Heart right ventricle (tissue), 16 donors: ENCODE measurements at places on chromosomes 2 and 18.
A peak's percentile ranks its signal among the peaks of the same experiment; 100 is the strongest.

- peaks cover 26% of the 10 kb centered on the region for H3K4me1 ChIP-seq
- H3K27me3 ChIP-seq, result no peaks in the 10 kb centered on the region
- no peak overlapping the region for H3K4me3 ChIP-seq
- DNase-seq, result no peak
Observed at GRCh38 chr2:65108780-65109179, 21.1 kb downstream of the RAB1A start.

DNA sequence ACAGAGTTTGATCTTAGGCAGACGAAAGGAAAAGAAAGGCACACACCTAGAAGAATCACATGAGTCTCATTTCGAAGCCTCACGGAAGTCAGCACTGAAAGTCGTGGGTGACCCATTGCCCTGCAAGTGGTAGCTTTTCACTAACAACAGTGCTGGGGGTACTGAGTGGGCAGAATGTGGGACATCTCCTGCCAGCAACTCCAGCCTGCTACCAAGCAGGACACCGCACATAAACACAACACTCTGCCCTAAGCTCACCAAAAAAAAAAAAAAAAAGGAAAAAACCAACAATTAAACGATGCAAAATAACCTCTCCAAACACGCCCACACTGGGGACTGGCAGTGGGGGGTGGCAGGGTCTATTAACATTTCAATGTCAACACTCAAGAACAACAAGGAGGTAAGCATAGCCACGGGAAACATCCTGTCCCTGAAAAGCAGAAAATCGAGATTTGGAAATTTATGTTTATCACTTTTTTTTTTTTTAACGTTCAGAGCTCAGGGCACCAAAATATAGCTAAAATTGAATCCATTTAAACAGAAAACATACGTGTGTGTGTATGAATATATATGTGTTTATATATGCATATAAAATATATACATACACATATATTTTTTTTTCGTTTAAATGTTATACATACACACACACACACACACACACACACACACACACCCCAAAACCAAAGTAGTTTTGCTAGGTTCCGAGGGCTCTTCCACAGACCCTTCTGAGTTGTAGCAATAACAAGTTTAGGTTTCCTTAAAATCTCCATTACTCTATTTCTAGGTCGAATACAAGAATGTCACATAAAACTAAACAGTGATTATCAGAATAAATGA, 2.2 kb downstream of the INO80D start:
- no peak for DNase-seq
- peak overlapping the region; percentile 98 for H3K27ac ChIP-seq
- no peaks in the 10 kb centered on the region for H3K27me3 ChIP-seq
- peak overlapping the region; percentile 90 for H3K4me3 ChIP-seq
- H3K4me1 ChIP-seq, result peaks cover 31% of the 10 kb centered on the region
- no peaks in the 10 kb centered on the region for H3K36me3 ChIP-seq

DNA sequence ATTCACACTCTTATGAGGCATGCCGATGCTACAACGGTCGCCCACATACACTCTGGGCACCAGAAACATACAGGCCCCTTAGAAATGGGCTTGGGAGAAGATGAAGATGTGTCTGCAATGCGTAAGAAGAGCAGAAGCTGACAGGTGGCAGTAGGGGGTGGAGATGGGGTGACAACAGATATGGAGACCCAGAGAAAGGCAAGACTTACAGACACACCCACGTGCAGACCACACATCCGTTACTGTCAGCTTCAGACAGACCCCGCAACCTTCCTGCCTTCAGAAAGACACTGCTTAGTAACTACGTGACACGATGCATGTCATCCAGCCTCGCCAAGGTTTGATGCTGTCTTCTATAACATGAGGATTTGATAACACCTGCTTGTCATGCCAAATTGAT, 89.5 kb downstream of the ZFP36L2 start:
- no peaks in the 10 kb centered on the region for H3K36me3 ChIP-seq
- no peak for DNase-seq
- no peak overlapping the region for H3K4me3 ChIP-seq
- H3K27ac ChIP-seq, result peak overlapping the region; percentile 48
- no peaks in the 10 kb centered on the region for H3K27me3 ChIP-seq

GRCh38 chr2:238100049-238100820, at the start of gene ESPNL:
TSS of gene ESPNL (plus strand) at chr2:238100340. CDS start at chr2:238100420, 80 bp downstream.
- no peaks in the 10 kb centered on the region for H3K27me3 ChIP-seq
- DNase-seq, result no peak
- H3K4me1 ChIP-seq, result no peaks in the 10 kb centered on the region
- H3K36me3 ChIP-seq, result no peaks in the 10 kb centered on the region
- H3K27ac ChIP-seq, result no peak within 1 kb of the TSS

GRCh38 chr18:21296045-21296444, 54.0 kb downstream of the GREB1L start:
- H3K27me3 ChIP-seq, result no peaks in the 10 kb centered on the region
- no peak for DNase-seq
- H3K4me3 ChIP-seq, result no peak overlapping the region

GRCh38 chr18:70074116-70074515, 126.4 kb upstream of the CD226 start:
- H3K36me3 ChIP-seq, result no peaks in the 10 kb centered on the region
- H3K4me1 ChIP-seq, result no peaks in the 10 kb centered on the region
- H3K4me3 ChIP-seq, result no peak overlapping the region
- H3K27ac ChIP-seq, result no peak overlapping the region
- no peak for DNase-seq
- H3K27me3 ChIP-seq, result no peaks in the 10 kb centered on the region

GRCh38 chr2:45332567-45332966, 278.5 kb downstream of the SRBD1 start:
- no peaks in the 10 kb centered on the region for H3K4me1 ChIP-seq
- H3K27me3 ChIP-seq, result no peaks in the 10 kb centered on the region
- no peaks in the 10 kb centered on the region for H3K36me3 ChIP-seq
- no peak for DNase-seq

- H3K27me3 ChIP-seq, result no peaks in the 10 kb centered on the region
- H3K4me1 ChIP-seq, result no peaks in the 10 kb centered on the region
- no peaks in the 10 kb centered on the region for H3K36me3 ChIP-seq
Observed at GRCh38 chr2:241132538-241133435, 16.5 kb downstream of the PASK start.

DNA sequence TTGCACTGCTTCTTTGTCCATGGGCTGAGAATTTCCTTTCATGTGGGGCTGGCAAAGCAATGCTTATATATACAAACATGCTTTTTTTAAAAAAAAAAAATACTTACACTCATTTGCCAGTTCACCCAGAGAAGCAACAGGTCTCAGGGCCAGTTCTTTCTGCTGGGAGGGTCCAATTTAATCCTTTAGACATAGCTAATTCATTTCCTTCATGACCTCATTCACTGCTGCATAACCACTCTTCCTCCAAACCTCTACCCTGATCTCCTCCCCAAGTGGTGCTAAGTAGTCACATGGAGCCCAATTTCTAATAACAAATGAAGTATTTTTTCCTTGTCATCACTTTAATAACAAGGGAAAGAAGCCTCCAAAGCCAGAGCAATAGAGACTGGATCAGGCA, 17.1 kb upstream of the TMEM178A start:
- H3K4me3 ChIP-seq, result no peak overlapping the region
- H3K27ac ChIP-seq, result no peak overlapping the region
- H3K4me1 ChIP-seq, result no peaks in the 10 kb centered on the region
- H3K36me3 ChIP-seq, result no peaks in the 10 kb centered on the region
- no peak for DNase-seq

- no peaks in the 10 kb centered on the region for H3K27me3 ChIP-seq
- peaks cover 50% of the 10 kb centered on the region for H3K4me1 ChIP-seq
- no peaks in the 10 kb centered on the region for H3K36me3 ChIP-seq
- H3K27ac ChIP-seq, result no peak overlapping the region
- DNase-seq, result no peak
Observed at GRCh38 chr18:8045160-8045883, 478.2 kb downstream of the PTPRM start.

DNA sequence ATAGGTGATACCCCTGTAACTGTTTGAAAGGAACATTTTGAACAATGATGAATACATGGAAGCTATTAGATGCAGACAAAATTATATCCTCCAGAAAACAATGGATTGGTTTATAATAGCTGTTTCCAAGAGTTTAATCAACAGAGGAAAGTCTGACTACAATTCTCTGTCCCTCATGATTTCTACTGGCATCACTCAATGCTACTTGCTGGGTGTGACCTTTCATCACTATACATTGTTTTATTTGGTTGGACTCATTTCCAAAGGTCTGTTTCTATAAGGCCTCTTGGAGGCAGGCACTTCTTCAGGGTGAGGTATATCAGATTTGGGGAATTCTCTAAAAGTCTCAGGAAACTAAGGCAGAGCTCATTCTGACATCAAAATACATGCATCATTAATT, 636.1 kb upstream of the SLC8A1 start:
- H3K4me3 ChIP-seq, result no peak overlapping the region
- H3K36me3 ChIP-seq, result no peaks in the 10 kb centered on the region
- H3K27me3 ChIP-seq, result no peaks in the 10 kb centered on the region

DNA sequence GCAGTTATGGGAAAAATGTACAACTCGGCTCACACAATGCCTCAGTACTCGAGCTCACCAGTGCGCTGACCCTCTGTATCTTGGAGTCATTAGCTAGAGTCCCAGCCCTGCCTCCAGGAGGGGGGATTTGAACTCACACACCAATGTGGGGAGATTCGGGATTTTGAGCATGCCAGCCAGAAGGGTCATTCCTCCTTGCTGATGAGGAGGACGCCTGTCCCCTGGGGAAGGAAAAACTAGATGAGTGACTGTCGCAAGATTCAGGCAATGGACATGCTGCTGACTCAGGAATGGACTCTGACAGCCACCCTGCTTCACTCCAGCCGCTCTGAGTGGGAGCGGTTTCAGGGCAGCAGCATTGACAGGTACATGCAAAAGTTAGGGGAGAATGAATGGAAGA, 20.6 kb downstream of the FIGN start:
- H3K27ac ChIP-seq, result no peak overlapping the region
- no peaks in the 10 kb centered on the region for H3K36me3 ChIP-seq
- H3K4me3 ChIP-seq, result no peak overlapping the region
- DNase-seq, result no peak
- H3K27me3 ChIP-seq, result no peaks in the 10 kb centered on the region
- no peaks in the 10 kb centered on the region for H3K4me1 ChIP-seq

DNA sequence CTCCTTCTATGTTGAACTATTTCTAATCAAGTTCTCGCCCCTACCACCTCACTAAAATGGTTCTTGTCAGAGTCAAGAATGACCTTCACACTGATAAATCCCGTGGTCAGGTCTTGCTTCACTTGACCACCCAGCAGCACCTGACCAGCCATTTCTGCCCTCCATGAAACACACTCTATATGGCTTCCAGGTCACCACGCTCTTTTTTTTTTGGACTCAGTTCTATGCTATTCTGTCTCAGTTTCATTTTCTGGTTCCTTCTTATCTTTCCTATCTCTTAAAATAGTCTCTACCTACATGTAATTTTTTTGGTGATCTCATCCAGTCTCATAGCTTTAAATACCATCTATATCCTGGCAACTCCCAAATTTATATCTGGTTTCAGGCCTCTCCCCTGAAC, 11.4 kb downstream of the EIF2AK3 start:
- DNase-seq, result no peak
- no peak overlapping the region for H3K27ac ChIP-seq
- no peaks in the 10 kb centered on the region for H3K27me3 ChIP-seq
- peaks cover 29% of the 10 kb centered on the region for H3K36me3 ChIP-seq

- H3K27me3 ChIP-seq, result no peaks in the 10 kb centered on the region
- H3K4me1 ChIP-seq, result peaks cover 24% of the 10 kb centered on the region
- H3K4me3 ChIP-seq, result no peak overlapping the region
- DNase-seq, result no peak
- H3K27ac ChIP-seq, result no peak overlapping the region
Observed at GRCh38 chr2:6941299-6942046, 24.3 kb downstream of the RNF144A start.

- no peak overlapping the region for H3K4me3 ChIP-seq
- no peak overlapping the region for H3K27ac ChIP-seq
- H3K27me3 ChIP-seq, result no peaks in the 10 kb centered on the region
- no peak for DNase-seq
- no peaks in the 10 kb centered on the region for H3K4me1 ChIP-seq
Observed at GRCh38 chr2:51290725-51291124, 258.8 kb upstream of the NRXN1 start.

GRCh38 chr2:221468317-221468716, 103.8 kb downstream of the EPHA4 start:
- DNase-seq, result no peak
- no peak overlapping the region for H3K4me3 ChIP-seq
- H3K4me1 ChIP-seq, result peaks cover 25% of the 10 kb centered on the region
- H3K27me3 ChIP-seq, result no peaks in the 10 kb centered on the region

DNA sequence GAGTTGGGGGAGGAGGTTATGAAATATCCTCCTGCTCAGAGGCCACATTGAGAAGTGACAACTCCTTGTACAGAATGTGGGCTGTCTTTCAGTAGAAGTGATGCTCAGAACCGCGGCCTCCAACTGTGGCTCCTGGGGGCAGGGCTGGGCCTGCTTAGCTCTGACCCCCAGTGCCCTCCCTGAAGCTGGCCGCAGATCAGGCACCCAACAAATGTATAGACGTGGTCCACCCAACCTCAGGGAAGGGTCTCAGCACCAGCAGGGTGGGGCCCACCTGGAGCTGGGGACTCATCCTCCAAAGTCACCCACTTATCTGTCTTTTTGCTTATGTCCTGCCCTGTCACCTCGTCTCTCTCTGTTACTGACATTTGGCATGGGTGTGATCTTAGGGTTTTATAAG, 11.1 kb upstream of the BIN1 start:
- no peak for DNase-seq
- no peak overlapping the region for H3K4me3 ChIP-seq
- H3K4me1 ChIP-seq, result no peaks in the 10 kb centered on the region
- H3K36me3 ChIP-seq, result no peaks in the 10 kb centered on the region
- no peak overlapping the region for H3K27ac ChIP-seq

DNA sequence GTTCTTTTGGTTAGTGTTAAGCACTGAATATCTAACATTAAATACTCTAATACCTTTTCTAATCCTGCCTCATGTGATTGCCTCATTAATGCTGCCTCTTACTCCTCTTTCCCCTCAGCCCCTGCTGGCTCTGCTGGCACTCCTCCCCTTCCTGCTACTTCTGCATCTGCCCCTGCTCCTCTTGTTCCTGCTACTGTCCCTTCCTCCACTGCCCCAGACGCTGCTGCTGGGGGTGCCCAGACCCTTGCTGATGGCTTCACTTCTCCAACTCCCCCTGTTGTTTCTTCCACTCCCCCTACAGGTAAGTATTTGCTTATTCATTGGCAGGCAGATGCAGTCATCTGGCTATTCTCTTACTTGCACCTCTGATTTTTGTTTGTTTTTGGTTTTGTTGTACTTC, 68.5 kb downstream of the ABI2 start:
- H3K36me3 ChIP-seq, result no peaks in the 10 kb centered on the region
- no peak for DNase-seq
- H3K4me3 ChIP-seq, result no peak overlapping the region
- no peaks in the 10 kb centered on the region for H3K27me3 ChIP-seq
- H3K27ac ChIP-seq, result no peak overlapping the region

DNA sequence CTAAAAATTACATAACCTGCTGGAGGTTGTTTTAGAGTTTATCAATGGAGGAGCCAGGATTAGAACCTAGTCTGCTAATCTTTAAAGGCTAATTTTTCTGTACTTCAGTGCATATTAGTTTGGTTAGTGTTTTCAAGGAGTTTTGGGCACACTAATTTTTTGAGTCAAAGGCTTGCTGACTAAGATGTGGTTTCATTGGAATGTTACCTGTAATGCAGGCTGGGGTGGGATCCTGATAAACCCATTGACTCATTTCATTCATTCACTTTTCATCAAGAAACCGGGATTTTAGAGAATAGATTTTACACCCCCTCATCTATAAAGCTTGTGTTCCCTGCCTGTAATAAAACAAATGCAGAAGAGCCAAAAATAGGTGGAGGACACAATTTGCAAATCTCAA, 91.9 kb upstream of the IL1R2 start:
- H3K4me3 ChIP-seq, result no peak overlapping the region
- no peaks in the 10 kb centered on the region for H3K36me3 ChIP-seq
- no peak for DNase-seq
- no peak overlapping the region for H3K27ac ChIP-seq
- H3K27me3 ChIP-seq, result no peaks in the 10 kb centered on the region
